Activated naive CD8-positive, alpha-beta T cell treated with anti-CD3 and anti-CD28 coated beads for 36 hours (primary cell): ENCODE measurements at places on chromosomes 3 and 15.

DNA sequence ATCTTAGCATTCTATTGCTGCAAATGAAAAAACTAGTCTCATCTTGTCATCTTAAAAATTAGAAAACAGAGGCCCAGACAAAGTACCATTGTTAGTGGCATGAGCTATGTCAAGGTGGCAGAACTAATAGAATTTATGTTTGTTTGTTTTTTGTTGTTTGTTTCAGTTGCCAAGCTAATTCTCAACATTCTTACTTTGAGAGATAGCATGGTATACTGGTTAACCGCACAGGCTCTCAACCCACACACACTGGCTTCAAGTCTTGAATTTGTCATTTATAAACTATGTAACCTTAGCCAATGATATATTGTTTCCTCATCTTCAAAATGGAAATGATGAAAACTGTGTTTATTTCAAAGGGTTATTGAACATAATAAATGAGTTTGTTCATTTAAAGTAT is 367.6 kb upstream of the PLSCR5 start:
- no peaks in the 10 kb centered on the region for H3K4me1 ChIP-seq
- no peak overlapping the region for H3K4me3 ChIP-seq
- no peaks in the 10 kb centered on the region for H3K36me3 ChIP-seq
- H3K27me3 ChIP-seq: no peaks in the 10 kb centered on the region
- H3K27ac ChIP-seq: no peak overlapping the region

DNA sequence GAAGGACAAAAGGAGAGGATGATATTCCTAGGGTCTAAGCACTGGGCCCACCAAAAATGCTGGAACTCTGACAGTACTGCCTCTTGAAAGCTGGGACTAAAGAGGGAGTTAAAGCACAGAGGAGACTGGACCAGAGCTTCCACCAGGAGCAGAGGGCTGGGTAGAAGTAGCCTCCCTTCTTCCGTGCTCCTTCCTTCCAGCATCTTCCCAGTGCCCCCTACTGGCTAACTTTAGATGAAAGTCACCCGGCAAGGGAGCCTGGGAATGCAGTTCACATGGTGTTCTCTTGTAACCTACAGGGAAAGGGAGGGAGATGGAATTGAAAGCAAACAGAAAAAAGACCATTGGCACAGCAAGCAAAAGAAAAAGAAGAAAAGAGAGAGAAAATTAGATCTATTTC is 106.1 kb upstream of the COL8A1 start:
- peak; percentile 1 for DNase-seq
- no peaks in the 10 kb centered on the region for H3K36me3 ChIP-seq
- no peak overlapping the region for H3K27ac ChIP-seq
- H3K4me1 ChIP-seq: no peaks in the 10 kb centered on the region
- no peak overlapping the region for H3K4me3 ChIP-seq

DNA sequence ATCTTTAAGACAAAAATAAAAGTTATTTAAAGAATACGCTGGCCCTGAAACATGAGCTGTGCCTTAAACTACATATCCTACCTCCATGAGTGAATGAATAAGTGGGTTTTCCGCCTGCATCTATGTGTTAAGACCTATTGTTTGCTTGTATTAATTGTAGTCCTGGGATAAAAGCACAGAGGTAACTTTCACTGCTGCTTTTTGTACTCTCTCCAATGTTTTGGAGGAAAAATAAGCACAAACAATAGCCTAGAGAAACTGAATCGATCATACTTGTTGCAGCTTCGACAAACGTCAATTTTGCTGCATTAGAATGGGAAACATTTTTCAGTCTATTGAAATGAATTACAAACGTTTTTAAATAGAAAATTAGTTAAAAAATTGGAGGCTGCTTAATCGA is 1.3 kb upstream of the CTNNB1 start:
- peaks cover 24% of the 10 kb centered on the region for H3K4me1 ChIP-seq
- no peak overlapping the region for H3K27ac ChIP-seq
- no peak for DNase-seq
- H3K36me3 ChIP-seq: peaks cover 12% of the 10 kb centered on the region

GRCh38 chr3:79886204-79886603 is 118.4 kb upstream of the ROBO1 start:
- no peaks in the 10 kb centered on the region for H3K36me3 ChIP-seq
- H3K4me1 ChIP-seq: no peaks in the 10 kb centered on the region
- no peak for DNase-seq
- H3K27ac ChIP-seq: no peak overlapping the region
- H3K27me3 ChIP-seq: no peaks in the 10 kb centered on the region

DNA sequence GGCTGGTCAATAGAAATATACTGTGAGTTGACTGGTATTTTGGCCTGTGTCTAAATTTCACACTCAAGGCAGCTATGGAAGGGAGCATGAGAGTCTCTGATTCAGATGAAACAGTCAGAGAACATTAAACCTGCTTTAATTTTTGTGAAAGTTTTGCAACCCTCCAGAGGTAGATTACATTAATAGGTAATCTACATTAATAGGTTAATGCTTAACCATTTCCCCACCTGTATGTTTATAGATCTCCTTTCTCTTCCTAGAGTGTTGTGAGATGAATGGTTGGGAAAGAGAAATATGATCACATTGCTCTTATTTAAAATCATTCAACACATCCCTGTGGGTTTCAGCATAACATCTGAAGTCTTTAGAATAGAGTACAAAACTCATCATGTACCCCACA is 586.9 kb upstream of the DPPA4 start:
- no peak overlapping the region for H3K27ac ChIP-seq
- DNase-seq: no peak
- H3K27me3 ChIP-seq: no peaks in the 10 kb centered on the region
- H3K4me3 ChIP-seq: no peak overlapping the region

DNA sequence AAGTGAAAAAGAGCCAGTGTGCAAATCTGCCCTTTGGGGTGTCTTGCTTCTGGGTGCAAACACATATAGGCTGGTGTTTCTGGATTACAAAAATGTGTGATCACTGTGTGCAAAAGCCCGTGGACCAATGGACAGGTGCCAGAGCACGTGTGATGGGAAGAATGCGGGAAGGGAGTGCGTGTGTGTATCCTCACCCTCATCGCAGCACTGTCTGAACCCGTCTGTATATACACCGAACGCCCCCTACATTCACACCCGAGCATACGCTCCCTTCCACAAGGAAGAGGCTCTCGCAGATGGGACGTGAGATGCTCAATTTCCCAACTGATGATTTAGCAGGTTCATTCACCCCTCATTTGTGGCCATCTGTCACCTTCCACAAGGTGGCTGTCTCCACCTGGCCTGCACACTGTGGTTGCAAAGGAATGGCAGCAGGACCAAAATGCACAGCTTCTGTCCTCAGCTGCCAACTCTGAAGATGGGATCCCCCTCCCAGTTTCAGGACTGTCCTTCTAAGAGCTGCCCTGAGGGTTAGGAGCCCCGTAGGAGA is 19.4 kb upstream of the SLC6A1 start:
- DNase-seq: no peak
- peaks cover under 1% of the 10 kb centered on the region for H3K4me1 ChIP-seq
- no peak overlapping the region for H3K4me3 ChIP-seq
- H3K27me3 ChIP-seq: peaks cover 28% of the 10 kb centered on the region
- H3K36me3 ChIP-seq: no peaks in the 10 kb centered on the region
- no peak overlapping the region for H3K27ac ChIP-seq

- no peaks in the 10 kb centered on the region for H3K27me3 ChIP-seq
- H3K4me1 ChIP-seq: peaks cover 3% of the 10 kb centered on the region
- no peak overlapping the region for H3K4me3 ChIP-seq
- DNase-seq: no peak
Measured at GRCh38 chr3:46512191-46512749, 14.5 kb downstream of the RTP3 start.
